ENCODE measurements at places on chromosomes 11 and 22. TPM values are rescaled to one million over a fixed set of nuclear protein-coding genes. Genes with fewer than 3 reads are reported as not detected.

- no peak overlapping the region for H3K4me3 ChIP-seq
- H3K27me3 ChIP-seq = no peaks in the 10 kb centered on the region
- H3K4me1 ChIP-seq = peaks cover 18% of the 10 kb centered on the region
These were observed 13.6 kb upstream of the TMEM216 start for GRCh38 chr11:61378713-61379313.

DNA sequence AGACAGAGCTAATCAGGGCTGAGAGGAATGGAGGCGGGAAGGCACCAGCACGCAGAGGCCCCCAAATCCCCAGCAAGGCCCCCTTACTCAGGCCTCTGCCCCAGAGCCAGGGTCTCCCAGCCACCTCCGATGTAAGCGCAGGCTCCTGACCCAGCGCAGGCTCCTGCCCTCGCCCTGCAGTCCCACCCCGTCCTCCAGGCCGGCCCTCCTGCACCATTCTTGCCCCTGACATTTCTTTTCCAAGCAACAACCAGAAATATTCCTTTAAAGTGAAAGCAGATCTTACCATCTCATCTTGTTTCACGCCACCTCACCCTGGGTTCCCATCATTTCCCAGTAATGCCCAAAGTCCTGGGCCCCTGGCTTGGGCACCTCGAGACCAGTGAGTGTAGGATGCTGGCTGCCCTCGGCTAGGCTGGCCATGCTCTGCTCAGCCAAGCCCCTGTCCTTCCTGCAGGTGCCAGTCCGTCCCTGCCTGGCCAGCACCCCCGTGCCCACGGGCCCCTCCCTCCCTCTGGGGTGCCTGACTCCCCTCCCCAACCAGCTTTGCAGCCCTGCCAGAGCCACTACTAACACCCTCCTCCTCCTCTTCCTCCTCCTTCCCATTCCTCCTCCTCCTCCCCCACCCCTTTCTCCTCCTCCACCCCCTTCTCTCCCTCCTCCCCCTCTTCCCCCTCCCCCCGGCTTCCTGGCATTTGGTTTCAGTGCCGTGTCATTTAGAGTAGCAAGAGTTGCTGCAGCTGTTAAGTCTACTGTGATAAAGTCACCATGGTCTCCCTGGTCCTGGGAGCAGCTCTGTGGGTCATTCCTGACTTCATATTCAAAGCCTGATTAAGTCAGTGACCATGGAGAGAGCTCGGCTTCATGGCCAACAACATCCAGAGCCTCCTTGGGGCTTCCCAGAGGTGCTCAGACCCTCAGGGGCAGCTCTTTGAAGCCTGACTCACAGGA lies 78.7 kb downstream of the PIWIL3 start:
- no peak overlapping the region for H3K27ac ChIP-seq
- no peak overlapping the region for H3K4me3 ChIP-seq
- no peaks in the 10 kb centered on the region for H3K36me3 ChIP-seq
- DNase-seq = no peak

GRCh38 chr11:126332221-126332711 lies 23.2 kb upstream of the ST3GAL4 start:
- DNase-seq = no peak
- H3K36me3 ChIP-seq = peaks cover 40% of the 10 kb centered on the region
- H3K4me3 ChIP-seq = no peak overlapping the region
- H3K4me1 ChIP-seq = peaks cover 10% of the 10 kb centered on the region
- no peak overlapping the region for H3K27ac ChIP-seq

DNA sequence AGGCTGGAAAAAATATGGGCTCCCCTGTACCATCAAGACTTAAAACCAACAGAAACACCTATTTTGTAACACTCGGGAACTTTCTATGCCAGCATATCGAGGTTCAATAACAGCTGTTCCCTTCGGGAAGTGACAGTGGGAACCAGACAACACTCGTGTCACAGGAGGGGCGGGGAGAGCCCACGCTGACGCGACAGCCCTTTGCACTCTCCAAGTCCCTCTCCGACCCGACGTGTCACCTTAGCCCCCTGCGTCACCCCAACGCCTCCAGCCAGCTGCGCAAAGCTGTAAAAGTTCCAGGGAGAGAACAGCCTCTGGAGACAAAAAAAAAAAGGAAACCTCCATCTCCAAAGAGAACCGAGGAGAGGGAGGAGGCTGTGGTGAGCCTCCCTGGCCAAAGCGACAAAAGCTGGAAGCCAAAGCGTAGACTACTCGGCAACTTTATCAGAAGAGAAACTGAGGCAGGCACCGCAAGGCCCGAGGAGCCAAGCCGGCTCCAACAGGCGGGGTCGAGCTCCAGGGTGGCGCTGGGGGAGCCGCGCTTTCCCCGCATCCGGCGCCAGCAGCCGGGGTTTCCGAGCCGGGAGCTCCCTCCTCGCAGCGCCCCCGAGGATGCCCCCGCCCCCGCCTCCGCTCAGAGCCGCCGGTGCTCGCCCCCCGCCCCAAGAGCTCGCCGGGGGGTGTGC lies 751 bp downstream of the ARFGAP3 start:
- peak overlapping the region; percentile 98 for H3K27ac ChIP-seq
- H3K36me3 ChIP-seq = peaks cover 11% of the 10 kb centered on the region
- DNase-seq = no peak
- peak overlapping the region; percentile 90 for H3K4me3 ChIP-seq
- H3K27me3 ChIP-seq = no peaks in the 10 kb centered on the region

DNA sequence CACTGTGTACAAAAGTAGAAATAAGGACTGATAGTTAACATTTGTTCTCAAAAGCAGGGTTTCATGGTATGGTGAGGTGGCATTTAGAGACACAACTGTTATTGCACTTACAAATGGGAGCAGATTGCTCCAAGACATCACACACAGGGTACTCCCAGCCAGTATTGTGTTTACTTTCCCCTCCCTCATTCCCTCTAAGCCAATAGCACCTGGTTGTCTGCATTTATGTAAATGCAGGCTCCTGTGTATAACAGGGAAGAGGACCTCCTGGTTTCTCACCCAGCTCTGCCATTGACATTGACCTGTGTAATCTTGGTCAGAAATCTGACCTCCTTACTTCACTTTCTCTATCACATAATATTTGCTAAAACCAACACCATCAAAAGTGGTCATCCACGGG lies 154.4 kb downstream of the NAV2 start:
- H3K4me3 ChIP-seq = no peak overlapping the region
- H3K4me1 ChIP-seq = peaks cover 17% of the 10 kb centered on the region
- no peak for DNase-seq
- no peaks in the 10 kb centered on the region for H3K27me3 ChIP-seq
- no peaks in the 10 kb centered on the region for H3K36me3 ChIP-seq
- H3K27ac ChIP-seq = no peak overlapping the region

DNA sequence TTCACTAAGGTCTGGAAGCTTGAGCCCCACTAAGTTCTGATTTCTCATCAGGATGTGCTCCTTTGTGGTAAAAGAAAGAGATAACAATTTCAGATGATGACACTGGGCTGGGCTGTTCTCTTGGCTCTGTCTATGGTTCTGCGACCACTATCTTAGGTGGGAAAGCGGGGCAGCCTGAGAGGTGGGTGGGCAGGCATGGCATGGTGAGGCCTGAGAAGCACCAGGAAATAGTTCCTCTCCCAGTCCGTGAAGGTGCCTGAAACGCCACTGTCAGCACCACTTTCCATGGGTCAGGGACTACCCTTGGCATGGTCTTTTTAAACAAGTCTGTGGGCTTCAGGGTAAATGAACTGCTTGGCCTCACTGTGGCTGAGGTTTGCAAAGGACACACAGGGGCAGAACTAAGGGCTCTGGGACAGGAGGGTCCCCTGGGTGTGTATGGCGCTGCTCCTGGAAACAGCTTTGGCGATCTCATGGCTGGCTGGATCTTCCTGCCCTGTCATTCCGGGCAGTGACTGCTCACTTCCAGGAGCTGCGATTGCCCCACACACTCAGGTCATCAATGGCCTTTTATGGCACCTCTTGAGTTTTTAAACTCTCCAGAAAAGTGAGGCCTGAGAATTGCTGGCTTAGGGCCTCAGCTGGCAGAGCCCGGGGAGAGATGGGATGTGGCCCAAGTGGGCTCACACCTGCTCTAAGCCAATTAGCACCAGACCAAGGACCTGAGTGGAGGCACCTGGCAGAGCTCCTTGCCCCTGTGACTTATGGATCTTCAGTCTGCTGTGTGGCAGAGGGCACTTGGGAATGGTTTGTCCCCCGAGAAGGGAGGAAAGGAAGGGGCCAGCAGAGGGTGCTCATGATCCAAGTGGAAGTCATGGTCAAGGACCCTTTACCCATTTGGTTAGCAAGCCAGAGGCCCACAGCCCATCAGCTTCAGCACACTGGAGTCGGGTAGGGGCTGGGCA lies 55.6 kb upstream of the LYVE1 start:
- peaks cover 29% of the 10 kb centered on the region for H3K4me1 ChIP-seq
- DNase-seq = no peak
- H3K4me3 ChIP-seq = no peak overlapping the region
- H3K27ac ChIP-seq = peak overlapping the region; percentile 78

GRCh38 chr11:35271031-35271430 lies 132.1 kb downstream of the CD44 start:
- no peak overlapping the region for H3K27ac ChIP-seq
- no peak overlapping the region for H3K4me3 ChIP-seq
- no peaks in the 10 kb centered on the region for H3K27me3 ChIP-seq
- H3K36me3 ChIP-seq = no peaks in the 10 kb centered on the region

- no peaks in the 10 kb centered on the region for H3K36me3 ChIP-seq
- DNase-seq = no peak
- H3K27ac ChIP-seq = no peak overlapping the region
- no peak overlapping the region for H3K4me3 ChIP-seq
- no peaks in the 10 kb centered on the region for H3K27me3 ChIP-seq
- no peaks in the 10 kb centered on the region for H3K4me1 ChIP-seq
These were observed 218.6 kb downstream of the NAV2 start for GRCh38 chr11:19931141-19931770.

DNA sequence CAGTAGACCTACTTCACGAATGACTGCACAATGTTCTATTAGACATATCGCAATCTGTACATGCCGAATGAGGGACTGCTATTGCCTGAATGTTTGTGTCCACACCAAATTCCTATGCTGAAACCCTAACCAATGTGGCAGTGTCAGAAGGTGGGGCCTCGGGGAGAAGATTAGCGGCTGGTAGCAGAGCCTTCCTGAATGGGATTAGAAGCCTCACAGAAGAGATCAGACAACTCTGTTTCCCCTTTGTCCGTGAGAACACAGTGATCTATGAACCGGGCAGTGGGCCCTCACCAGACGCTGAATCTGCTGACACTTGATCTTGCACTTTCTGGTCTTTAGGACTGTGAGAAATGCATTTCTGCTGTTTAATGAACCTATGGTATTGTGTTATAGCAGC lies 33.1 kb downstream of the LRFN4 start:
- no peaks in the 10 kb centered on the region for H3K36me3 ChIP-seq
- peaks cover 5% of the 10 kb centered on the region for H3K4me1 ChIP-seq
- H3K27ac ChIP-seq = no peak overlapping the region
- DNase-seq = no peak
- H3K27me3 ChIP-seq = no peaks in the 10 kb centered on the region

- DNase-seq = no peak
- H3K27me3 ChIP-seq = no peaks in the 10 kb centered on the region
- H3K36me3 ChIP-seq = no peaks in the 10 kb centered on the region
- H3K4me1 ChIP-seq = no peaks in the 10 kb centered on the region
- no peak overlapping the region for H3K27ac ChIP-seq
These were observed 81.5 kb downstream of the WT1 start for GRCh38 chr11:32353884-32354283.

DNA sequence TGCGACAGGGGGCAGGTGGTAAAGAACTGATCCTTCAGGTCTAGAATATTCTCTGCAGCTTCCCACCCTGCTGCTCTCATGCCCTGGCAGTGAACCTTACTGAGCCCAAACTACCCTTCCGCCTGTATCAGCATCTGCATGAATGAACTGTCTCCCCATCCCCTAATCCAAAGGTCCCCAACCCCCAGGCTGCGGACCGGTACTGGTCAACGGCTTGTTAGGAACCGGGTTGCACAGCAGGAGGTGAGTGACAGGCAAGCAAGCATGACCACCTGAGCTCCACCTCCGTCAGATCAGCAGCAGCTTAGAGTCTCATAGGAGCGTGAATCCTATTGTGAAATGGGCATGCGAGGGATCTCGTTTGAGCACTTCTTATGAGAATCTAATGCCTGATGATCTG lies 58.2 kb upstream of the LMO1 start:
- no peaks in the 10 kb centered on the region for H3K36me3 ChIP-seq
- peaks cover 37% of the 10 kb centered on the region for H3K27me3 ChIP-seq
- no peak for DNase-seq
- H3K4me3 ChIP-seq = no peak overlapping the region
- H3K4me1 ChIP-seq = no peaks in the 10 kb centered on the region
- no peak overlapping the region for H3K27ac ChIP-seq

DNA sequence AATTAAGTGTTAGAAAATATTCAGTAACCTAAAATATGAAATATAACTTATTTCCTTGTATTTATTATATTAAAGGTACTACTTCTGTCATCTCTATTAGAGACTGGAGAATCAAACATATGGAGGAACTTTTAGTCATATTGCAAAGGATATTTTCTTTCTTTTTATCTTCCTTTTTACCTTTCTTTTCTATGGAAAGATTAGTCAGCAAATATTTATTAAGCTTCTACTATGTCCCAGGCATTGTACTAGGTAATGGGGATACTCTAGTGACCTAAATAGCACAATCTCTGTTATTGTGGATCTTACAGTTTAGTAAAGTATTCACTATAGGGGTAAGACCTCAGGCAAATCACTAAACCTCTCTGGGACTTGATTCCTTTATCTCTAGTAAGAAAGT lies 18.3 kb downstream of the SIK2 start:
- peaks cover 73% of the 10 kb centered on the region for H3K36me3 ChIP-seq
- H3K4me1 ChIP-seq = no peaks in the 10 kb centered on the region

GRCh38 chr11:9876331-9876730 lies 212.5 kb downstream of the SWAP70 start:
- H3K27ac ChIP-seq = no peak overlapping the region
- no peaks in the 10 kb centered on the region for H3K4me1 ChIP-seq
- no peak overlapping the region for H3K4me3 ChIP-seq
- H3K27me3 ChIP-seq = no peaks in the 10 kb centered on the region

DNA sequence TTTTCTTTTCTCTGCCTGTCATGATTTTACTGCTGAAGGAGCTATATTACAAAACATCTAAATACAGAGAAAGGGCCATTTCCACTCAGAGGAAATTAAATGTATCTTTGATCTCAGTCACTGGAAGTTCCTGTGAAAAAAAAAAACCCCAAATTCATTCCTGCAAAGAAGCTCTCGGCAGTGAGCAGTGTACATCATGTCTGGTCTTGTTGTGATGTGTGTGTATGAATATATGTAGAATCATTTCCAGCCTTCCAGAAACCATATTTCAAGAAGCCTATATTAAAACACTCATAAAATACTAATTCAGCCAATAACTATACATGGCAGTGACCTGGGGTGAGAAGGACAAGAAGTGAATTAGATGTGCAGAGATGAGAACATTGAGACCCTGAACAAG lies 393.2 kb upstream of the TENM4 start:
- H3K27ac ChIP-seq = no peak overlapping the region
- no peak for DNase-seq
- H3K4me3 ChIP-seq = no peak overlapping the region
- H3K27me3 ChIP-seq = no peaks in the 10 kb centered on the region
- H3K4me1 ChIP-seq = no peaks in the 10 kb centered on the region
- no peaks in the 10 kb centered on the region for H3K36me3 ChIP-seq

The SH3BP1 gene
- total RNA-seq = 35.4 TPM
